Bone marrow (tissue), 2 donors: ENCODE measurements at places on chromosomes 7 and 10.

GRCh38 chr10:109115179-109115578 lies 808.1 kb downstream of the XPNPEP1 start:
- no peak for DNase-seq

GRCh38 chr7:144074374-144074773 lies 4.8 kb downstream of the OR2A25 start:
- DNase-seq: no peak

- DNase-seq: no peak
Measured at GRCh38 chr10:75910032-75910431, 478.6 kb downstream of the LRMDA start.

DNA sequence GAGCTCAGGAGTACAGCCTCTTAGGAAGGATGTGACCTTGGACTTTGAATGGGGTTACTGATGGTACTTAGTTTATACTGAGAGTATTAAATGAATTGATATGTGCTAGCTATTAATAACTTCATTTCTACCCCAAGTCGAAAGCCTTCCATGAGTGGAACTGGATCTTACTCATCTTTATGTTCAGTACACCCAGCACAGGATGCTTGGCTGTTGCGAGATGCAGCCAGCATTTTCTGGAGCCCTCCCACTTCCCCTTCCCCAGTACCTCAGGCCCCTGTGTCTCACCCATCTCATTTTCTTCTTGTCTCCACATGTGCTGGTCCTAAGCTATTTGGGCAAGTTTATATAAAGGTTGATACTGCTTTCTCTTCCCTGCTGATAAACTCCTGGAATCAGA lies 7.2 kb downstream of the UPP1 start:
- DNase-seq: no peak

GRCh38 chr10:118776960-118777359 lies 22.2 kb upstream of the CACUL1 start:
- DNase-seq: no peak

- no peak for DNase-seq
Measured at GRCh38 chr7:94355454-94355853, 39.2 kb upstream of the COL1A2 start.
